Dorsolateral prefrontal cortex (tissue), 122 donors: ENCODE measurements at places on chromosomes 12 and 14.

GRCh38 chr12:43982544-43982943, 146.7 kb downstream of the TMEM117 start:
- DNase-seq: no peak

- no peak for DNase-seq
Observed at GRCh38 chr14:73459959-73460358, 1.6 kb upstream of the NUMB start.

DNA sequence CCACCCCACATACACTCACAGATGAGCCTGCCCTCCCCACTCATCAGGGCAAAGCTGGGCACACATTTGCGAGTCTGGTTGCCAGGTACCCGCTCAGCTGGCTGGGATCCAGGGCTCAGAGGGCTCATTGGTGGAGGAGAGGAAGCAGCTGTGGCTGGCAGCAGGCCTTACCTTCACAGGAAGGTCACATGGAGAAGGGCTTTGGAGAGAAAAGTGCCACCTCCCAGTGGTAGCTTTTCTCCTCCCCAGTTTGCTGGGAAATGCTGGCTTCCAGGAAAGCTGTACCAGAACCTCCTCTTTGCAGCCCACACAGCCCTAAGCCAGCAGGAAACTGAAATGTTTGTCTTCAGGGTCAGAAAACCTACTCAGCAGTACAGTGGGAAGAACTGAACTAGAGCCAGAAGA, 55.6 kb downstream of the LGMN start:
- DNase-seq: no peak

GRCh38 chr14:94921456-94921855, 151.5 kb upstream of the GSC start:
- no peak for DNase-seq

DNA sequence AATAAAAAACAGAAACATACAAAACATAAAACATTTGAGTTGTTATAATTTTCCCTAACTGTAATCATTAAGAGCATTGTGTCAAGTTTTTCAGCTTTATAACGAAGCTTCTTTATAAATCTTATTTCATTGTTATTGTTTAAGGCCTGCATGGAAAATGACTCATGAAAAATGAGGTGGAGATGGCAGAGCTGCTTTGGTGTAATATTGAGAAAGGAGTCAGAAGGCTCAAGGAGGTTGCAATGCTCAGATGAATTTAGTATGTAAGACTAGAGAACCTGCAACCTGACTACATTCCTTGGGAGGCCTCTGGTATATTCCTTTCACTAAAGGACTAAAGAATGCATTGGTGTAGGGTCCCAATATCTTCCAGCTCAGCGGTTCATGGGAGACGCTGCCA, 61.5 kb downstream of the TMEM30B start:
- DNase-seq: no peak

GRCh38 chr14:68982581-68982980, 3.5 kb upstream of the ACTN1 start:
- DNase-seq: no peak

DNA sequence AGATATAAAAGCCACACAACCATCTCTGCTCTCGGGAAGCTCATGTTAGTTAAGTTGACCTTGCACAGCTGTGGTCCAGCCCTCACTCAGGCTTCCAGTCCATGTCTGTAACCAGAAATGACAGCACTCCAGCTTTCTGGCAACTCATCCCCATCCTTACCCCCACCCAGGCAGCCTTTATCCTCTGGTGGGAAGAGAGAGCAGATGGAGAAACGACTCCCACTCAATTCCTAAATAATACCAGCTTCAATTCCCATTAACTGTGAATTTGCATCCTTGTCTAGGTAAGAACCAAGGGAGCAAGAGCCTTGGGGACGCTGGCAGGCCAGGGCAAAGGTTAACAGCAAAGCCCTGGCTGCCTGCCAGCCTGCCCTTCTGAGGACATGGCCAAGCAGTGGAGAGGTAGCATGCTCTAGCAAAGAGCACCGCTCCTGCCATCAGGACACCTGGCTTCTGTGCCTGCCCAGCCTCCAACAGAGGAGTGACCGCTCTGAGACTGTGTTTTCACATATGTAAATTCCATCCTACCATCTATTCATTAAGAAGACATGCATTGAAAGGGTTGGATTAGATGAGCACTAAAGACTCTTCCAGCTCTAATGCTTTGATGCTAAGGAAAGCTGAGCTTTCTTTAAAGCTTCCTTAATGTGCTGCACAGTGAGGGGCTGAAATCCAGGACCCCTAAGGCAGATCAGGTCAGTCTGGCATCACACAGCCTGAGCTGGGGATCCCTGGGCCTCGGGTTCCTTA, 236.1 kb downstream of the GRIN2B start:
- no peak for DNase-seq

DNA sequence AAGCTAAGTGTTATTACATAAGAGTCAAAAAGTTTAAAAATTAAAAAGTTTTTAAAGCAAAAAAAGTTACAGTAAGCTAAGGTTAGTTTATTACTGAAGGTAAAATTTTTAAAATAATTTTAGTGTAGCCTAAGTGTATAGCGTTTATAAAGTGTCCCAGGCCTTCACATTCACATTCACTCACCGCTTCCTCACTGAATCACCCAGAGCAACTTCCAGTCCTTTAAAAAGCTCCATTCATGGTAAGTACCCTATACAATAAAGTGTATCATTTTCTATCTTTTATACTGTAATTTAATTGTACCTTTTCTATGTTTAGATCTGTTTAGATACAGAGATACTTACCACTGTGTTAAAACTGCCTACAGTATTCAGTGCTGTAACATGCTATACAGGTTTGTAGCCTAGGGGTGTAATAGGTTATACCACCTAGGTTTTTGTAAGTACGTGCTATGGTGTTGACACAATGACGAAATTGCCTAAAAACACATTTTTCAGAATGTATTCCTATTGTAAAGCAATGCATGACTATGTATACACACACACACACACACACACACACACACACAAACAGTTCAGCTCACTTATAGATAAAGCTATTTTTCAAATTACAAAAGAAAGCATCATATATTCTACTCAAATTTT, 3.7 kb downstream of the CLEC14A start:
- DNase-seq: no peak

DNA sequence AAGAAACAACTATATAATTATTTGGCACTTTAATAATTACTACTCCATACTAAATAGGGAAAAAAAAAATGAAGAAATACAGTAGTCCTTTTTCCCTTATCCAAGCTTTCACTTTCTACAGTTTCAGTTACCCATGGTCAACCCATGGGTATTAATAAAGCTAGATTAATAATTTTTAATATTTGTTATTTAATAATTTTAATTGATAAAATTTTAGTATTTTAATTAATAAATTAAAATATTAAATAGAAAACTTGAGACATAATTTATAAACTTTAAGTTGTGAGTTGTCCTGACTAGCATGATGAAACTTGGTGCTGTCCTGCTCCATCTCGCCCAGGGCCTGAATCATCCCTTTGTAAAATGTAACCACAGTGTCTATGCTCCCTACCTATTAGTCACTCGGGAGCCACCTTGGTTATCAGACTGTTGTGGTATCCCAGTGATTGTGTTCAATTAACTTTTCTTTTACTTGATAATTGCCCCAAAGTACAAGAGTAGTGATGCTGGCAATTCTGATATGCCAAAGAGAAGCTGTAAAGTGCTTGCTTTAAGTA, 71.8 kb downstream of the PAWR start:
- DNase-seq: no peak

- no peak for DNase-seq
Observed at GRCh38 chr12:88752183-88752582, 171.9 kb upstream of the KITLG start.

DNA sequence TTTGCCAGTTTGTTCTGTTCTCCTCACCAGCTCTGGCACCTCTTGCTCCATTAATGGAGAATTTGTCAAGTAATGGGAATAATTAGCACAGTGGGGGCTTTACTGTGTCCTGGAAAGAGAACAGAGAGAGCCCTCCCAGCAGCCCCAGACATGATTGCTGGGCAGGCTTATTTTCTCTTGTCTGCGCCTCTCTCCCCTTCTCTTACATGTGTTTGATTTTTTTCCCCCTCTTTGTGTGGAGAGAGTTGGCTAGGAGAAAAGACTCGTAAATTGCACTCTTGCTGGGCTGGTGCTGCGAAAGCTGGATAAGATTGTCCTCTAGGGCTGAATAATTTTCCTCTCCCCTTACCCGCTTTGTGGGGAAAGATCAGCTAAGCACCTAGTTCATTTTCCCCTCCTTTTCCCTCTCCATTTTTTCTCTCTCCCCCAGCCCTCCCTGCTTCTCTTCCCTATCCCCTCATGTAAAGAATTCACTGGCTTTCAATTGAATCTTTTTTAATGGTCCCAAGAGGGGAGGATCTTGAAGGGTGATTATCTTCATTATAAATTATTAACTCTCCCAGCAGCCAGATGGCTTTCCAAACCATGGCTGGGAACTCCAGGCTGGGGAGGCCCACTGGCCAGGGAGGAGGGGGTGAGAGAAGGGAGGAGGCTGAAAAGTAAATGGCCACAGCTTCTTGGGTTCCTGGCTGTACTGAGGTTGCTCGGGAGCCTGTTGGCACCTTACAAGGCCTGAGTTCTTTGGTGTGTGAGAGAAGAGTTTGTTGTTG, 62.2 kb downstream of the NRXN3 start:
- no peak for DNase-seq

GRCh38 chr12:132433641-132434395, 56.1 kb upstream of the FBRSL1 start:
- no peak for DNase-seq

DNA sequence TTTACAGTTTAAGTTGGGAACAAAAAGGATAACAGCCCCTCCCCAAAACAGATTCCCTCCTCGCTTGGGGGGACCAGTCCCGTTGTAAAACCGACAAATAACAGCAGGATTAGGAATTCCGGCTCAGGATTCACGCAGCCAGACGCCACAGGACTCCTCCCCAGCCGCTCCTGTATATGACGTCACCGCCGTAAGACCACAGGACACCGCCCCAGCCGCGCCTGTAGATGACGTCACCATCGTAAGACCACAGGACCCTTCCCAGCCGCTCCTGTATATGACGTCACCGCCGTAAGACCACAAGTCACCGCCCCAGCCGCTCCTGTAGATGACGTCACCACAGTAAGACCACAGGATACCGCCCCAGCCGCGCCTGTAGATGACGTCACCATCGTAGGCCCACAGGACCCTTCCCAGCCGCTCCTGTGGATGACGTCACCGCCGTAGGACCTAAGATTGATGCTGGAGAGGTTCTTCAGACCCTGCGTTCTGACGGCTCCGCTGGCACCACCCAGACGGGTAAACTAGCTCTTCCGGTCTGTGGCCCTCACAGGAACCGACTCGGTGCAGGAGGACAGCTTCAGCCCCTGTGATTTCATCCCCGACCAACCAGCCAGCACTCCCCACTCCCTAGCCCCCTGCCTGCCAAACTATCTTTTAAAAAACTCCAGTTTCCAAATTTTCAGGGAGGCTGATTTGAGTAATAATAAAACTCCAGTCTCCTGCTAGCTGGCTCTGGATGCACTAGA, 43.9 kb upstream of the FBRSL1 start:
- DNase-seq: no peak

- no peak for DNase-seq
Observed at GRCh38 chr14:83441801-83442200, 1908.1 kb upstream of the SEL1L start.

GRCh38 chr14:69719501-69719951, 47.4 kb upstream of the SRSF5 start:
- no peak for DNase-seq

DNA sequence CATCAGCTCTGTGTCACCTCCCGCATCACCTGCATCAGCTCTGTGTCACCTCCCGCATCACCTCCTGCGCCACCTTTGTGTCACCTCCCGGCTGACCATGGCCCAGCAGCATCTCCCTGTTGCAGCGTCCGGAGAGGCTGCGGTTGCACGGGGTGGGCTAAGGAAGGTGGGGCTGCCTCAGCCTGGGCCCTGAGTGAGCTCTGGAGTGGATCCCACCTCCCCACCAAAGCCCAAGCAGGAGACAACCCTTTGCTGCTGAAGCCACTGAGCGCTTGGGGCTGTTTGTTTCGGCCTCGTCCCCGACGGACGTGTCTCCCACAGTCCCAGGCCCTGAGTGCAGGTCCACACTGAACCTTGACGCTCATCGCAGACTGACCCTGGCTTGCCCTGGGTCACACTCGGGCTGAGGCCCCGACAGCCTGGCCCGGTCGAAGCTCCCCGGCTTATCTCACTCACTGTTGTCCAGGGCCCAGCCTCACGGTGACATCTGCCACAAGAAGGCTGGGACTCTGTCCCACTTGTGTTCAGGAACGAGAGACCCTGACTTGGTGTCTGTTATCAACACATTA, 12.2 kb downstream of the TMEM121 start:
- DNase-seq: no peak

DNA sequence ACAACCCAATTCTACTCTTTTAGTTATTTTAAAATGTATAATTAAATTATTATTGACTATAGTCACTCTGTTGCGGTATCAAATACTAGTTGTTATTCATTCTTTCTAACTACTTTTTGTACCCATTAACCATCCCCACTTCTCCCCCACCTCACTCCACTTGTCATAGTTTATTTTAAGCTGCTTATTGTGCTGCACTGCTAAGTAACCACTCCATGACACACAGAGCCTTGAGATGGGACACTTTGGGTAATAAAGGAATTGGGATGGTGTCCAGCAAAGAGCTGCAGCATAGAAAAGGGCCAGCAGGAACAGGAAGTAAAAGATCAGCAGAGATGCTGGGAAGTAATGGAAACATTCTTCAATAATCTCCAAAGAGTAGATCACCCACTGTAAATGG, 123.0 kb downstream of the RPS29 start:
- no peak for DNase-seq

DNA sequence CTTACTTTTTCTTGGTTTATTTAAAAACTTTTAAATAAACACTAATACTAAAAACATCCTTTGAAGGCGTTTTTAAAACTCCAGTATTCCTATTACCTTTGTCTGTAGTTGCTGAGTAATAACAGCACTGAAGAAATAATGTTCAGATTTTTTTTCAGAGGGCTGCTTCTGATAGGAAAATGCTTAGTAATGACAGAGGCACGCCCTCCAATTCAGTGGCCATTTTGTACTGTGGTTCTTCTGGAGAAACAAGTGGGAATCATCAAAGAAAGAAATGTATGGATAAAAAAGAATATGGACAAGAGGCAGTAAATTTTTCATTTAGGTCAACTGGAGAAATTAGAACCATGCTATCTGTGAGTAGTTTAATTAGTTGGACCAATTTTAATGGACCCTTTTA, 13.6 kb downstream of the VEZT start:
- no peak for DNase-seq

DNA sequence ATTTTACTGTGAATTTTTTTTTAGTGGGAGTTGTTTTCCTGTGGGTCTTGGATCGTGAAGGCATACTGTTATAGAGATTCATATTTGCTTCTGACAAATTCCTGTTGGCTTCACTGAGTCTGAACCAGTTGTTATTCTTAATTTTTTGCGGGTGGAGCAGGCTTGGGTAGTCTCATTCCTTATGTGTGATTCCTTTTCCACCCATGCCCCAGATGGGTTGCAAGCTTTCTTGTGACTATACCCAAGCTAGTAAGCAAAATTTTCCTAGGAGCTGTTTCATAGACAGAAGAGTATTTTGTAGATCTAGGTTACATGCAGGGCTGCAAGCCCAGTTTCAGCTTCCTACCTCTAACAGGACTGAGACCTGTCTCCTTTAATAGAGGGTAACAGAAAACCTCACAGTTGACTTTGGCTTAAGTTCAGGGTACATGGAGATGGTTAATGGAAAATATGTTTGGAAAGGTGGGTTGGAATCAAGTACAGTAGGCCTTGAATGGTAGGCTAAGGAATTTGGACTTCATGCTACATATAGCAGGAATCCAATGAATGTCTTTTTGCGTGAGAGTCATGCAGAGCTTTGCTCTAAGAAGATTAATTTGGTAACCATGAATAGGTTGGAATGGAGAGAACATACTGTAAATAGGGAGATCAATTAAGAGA, 29.0 kb downstream of the TRMT5 start:
- no peak for DNase-seq

- DNase-seq: no peak
Observed at GRCh38 chr12:93848523-93849101, 171.4 kb downstream of the CRADD start.
